ENCODE measurements at places on chromosomes 1 and 21.

DNA sequence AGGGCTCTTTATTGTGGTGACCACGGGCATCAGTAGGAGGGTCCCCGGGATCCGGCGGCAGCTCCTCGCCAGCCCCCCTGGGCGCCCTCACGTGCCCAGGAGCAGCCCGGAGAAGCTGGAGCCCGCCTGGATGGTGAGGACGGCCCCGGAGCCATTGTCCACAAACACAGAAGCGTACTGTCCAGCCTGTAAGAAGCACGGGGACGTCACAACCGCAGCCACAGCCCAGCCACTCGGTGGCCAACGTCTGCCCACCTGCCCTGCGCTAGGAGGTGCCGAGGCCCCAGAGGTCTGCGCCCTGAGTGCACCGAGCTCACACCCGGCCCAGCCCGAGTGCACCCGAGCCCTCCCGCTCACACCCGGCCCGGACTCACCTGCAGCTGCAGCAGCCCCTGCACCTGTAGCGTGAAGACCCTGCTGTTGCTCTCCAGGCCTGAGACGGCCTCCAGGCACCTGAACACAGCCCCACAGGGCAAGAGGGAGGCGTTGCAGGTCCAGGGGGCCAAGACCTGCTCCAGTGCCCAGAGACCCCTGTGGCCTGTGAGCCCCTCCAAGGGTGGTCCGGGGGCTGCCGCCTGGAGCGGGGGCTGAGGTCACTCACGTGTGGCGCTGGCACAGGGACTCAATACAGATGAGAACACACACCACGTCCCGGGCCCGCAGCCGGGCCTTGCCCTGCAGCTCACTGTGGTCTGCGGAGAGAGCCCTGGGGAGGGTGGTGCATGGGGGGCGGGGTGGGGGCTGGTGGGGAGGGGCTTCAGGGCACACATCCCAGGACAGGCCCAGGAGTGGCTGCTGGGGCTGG is 3.9 kb downstream of the C1QTNF12 start:
- ATAC-seq = no peak

GRCh38 chr1:43491061-43491460 is 37.3 kb upstream of the HYI start:
- ATAC-seq = no peak

- ATAC-seq = no peak
These were observed 69.1 kb downstream of the SIK1 start for GRCh38 chr21:43357715-43358430.

DNA sequence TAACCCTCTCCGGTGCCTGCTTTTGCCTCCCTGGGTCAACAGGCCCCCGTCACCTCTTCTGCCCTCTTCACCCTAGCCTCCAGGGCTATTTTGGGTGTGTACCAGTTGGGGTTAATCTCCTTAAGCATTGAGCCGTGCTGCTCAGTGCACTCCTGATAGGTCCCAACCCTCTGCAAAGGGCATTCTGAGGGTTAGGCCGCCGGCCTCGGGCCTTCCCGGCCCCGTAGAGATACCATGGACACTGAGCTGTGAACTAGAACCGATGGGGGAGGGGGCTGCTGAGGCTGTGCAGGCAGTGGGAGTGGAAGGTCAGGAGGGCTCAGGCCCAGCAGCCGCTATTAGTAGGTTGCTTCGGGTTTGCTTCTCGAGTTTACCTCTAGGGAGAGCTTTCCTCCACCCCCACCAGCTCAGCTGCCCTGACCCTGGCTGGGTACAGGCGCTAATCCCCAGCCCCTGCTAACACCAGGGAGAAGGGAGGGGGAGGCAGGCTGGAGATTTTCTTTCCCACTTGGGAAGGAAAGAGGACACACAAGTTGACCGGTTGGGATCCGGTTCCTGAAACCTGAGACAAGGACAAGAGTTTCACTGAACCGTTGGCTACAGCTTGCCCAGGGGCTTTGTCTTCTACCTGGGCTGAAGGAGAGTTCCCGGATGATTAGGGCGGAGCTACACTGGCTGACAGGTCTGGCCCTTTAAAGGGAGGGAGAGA is 4.8 kb downstream of the LMOD1 start:
- ATAC-seq = no peak

GRCh38 chr1:212458817-212459216 is 26.1 kb downstream of the NENF start:
- ATAC-seq = no peak

DNA sequence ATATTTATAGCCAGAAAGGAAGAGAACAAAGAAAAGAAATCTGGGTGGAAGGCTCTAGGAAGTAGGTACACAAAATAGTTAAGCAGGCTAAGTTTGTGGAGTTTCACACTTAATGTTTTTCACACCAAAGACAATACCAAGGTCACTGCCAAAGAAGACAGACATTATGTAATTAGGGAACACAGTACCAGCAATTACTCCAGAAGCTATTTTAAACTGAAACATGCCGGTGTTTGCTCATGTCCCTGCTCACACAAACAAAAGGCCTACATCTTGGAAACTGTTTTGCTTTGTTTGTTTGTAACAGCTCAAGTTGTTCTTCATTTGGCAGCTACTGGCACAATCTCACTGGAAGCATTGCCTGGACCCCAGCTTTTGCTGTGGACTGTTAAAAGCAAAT is 88.5 kb upstream of the DAB1 start:
- ATAC-seq = no peak

- peak; percentile 34 for ATAC-seq
These were observed 27.7 kb upstream of the VN1R5 start for GRCh38 chr1:247228133-247228532.

DNA sequence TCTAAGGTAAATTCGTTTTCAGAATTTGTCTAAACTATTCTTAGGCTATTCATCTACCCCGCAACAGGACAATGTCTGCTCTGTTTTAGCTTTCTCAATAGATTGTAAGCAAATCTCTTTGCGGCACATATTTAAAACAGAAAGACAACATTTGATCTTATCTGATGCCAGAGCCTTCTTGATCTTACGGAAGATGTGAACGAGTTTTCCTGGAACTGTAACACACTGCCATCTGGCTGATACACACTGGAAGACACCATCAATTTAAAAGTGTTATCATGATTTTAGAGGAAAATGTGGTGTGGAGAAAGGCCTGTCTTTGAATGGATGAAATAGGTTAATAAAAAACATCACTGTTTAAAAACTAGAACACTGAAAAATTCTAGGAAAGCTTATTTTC is 36.1 kb downstream of the COA6 start:
- peak; percentile 68 for ATAC-seq

DNA sequence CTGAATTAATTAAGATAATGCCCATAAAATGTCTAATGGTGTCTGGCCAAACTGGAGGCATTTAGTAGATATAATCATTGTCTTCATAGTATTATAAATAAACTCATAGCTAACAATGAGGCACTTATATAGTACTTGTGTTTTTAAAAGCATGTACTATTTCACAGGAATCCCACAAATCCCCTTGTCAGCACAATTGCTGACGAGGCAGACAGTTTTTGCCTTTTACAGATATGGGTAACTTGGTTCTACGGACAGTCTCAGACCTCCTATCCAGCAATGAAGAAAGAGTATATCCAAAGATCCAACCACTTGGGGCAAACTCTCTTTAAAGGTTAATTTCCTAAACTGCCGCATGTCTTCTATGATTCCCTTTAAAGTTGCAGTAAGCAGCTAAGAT is 73.7 kb downstream of the ATP1B1 start:
- ATAC-seq = no peak

GRCh38 chr1:210132582-210132981 is 100.0 kb upstream of the SERTAD4 start:
- ATAC-seq = no peak

DNA sequence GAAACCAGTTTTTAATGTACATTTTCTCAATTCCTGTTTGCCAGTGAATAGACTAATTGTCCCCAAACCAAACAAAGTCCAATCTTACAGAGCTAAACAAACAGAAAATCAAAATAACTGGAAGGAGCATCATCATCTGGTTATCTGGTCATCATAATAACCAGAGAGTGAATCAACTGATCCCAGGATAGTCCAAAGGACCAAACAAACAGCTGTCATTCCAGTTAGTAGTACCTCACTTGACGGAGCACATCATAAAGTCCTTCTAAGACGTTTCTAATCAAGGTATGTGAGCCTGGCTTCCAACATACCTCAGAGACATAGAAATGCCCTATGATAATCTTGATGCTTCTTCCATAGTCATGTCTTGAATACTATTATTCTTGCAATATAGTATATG is 240.5 kb downstream of the LTN1 start:
- no peak for ATAC-seq

- peak; percentile 97 for ATAC-seq
These were observed 29.6 kb upstream of the AGL start for GRCh38 chr1:99820546-99820945.

DNA sequence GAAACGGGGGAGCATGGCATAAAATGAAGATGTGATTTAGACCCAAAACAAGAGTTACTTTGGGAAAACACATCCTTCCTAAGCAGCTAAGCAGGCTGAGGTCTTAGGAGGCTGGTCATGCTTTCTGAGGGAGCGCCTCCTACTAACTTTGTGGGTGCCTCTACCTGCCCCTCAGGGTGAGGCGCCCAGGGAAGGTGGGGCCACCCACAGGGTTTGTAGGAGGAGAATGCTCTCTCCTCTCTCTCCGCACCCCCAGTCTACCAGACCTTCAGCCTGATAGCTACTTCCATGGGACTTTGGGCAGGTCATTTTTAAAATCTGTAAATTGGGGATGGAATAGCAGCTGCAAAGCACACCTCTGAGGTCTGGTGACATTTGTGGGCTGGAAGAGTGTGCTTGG is 23.8 kb downstream of the SLC27A3 start:
- ATAC-seq = no peak

GRCh38 chr1:198655459-198656121 is 16.8 kb downstream of the PTPRC start:
- peak; percentile 41 for ATAC-seq

DNA sequence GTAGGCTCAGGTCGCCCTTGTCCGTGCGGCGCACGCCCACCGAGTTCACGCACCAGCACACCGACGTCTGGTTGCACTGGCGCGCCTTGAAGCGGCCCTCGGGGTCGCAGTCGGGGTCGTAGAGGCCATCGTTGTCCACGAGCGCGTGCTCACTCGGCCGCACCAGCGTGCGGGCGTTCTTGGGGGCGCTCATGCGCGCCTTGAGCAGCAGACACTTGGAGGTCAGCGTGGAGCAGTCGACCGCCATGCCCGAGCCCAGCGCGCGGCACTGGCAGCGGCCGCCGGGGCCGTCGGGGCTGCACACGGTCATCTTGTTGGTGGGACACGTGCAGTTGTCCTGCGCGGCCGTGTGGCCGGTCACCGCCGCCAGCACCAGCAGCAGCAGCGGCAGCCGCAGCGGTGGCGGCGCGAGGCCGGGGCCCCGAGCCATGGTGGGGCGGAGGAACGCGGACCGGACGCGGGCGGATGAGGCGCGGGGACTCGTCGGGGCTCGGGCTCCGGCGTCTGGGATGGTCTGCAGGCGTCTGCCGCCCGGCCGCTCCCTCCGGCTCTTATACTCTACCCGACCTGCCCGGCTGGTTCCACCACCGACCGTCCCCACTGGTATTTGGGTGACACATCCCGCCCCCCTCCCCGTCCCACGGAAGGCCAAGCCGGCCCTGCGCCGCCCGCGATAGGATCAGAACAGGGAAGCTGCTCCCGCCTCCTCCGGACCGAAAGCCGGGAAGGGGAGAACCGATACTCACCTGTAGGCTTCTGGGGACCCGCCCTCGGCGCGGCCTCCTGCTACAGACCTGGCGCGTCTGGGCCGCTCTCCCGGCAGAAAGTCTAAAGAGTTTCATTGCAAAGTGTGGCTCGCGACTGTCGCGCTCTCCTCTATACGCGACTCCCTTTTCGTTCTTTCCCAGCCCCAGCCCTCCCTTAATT is at the start of gene TACSTD2:
Gene TACSTD2 (minus strand): TSS at position 526 of the 927 bp plus-strand sequence. CDS start 96 bp downstream, at position 430.
- no peak for ATAC-seq

GRCh38 chr1:70044832-70045231 is 160.5 kb downstream of the LRRC40 start:
- no peak for ATAC-seq

DNA sequence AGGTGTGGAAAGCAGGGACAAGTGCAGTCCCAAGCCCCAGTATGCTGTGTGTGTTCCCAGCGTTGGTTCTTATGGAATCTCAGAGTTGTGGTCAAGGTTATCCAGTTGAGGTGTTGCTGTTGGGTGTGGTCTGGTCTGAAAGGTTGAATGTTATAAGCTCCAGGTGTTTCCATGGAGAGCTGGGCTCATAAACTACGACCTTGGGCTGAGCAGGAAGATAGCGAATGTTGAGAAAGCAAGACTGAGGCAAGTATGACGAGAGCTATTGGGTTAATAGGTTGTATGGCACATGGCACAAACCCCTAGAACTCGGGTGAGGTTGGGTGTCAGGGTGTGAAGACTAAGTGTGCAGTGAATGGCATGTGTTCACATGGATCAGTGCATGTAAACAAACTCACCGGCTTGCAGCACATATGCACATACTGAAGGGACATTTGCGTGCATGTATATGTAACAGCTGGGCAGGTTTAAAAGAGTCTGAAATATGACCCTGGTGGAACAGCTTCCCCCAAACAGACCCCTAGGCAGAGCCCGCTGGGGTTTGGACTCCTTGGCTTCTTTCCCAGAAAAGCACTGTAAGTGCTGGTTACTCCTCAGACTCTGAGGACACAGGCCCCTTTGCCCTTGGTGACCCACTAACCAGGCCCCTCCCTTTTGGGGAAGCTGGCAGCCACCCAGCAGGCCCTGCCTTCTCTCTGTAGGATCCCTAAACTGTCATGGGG is 117.5 kb downstream of the NAV1 start:
- ATAC-seq = no peak

- no peak for ATAC-seq
These were observed 41.8 kb downstream of the CRYAA start for GRCh38 chr21:43210454-43211071.

DNA sequence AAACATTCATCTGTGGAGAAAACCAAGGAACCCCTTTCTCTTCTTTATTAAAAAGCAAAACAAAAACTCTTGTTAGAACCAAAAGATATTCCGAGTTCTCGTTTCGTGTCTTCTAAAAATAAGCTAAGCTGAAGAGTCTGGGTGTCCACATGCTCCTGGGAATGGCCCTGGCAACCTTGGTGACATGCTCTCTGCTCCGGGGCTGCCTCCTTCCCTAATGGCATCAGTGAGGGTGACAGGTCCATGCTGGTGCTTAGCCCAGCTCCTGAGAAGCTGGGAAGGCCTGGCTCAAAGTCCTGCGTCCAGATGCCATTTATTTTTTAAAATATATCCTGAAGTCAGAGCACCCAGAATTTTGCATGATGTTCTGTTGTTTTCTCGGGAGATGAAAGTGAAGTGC is 24.6 kb upstream of the TRAPPC10 start:
- no peak for ATAC-seq

DNA sequence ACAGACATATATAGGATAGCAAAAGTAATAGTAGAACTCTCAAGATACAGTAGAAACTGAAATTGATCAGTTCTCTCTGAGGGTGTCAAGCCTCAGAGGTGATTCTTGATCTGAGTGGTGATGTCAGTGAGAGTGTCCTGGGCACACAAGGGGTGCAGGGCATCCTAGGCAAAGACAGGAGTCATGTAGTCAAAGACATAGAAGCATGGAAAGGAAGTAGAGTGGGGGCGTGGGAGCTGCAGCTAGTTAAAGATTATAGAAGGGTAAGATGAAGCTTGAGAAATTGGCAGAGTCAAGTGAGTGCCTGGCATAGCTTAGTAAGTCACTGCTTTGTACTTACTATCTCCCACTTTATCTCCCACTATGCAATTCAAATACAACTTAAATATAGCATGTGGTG is 22.8 kb downstream of the CDC7 start:
- peak; percentile 90 for ATAC-seq

GRCh38 chr1:234507089-234507488 is 28.1 kb upstream of the TARBP1 start:
- no peak for ATAC-seq

- no peak for ATAC-seq
These were observed 113.4 kb downstream of the NGF start for GRCh38 chr1:115224636-115225035.

All from activated T-helper 17 cell treated with anti-CD3 and anti-CD28 coated beads, Interleukin-2, amount 50 U/mL, for 72 hours (primary cell).